ENCODE measurements at places on chromosomes 5 and 9.

DNA sequence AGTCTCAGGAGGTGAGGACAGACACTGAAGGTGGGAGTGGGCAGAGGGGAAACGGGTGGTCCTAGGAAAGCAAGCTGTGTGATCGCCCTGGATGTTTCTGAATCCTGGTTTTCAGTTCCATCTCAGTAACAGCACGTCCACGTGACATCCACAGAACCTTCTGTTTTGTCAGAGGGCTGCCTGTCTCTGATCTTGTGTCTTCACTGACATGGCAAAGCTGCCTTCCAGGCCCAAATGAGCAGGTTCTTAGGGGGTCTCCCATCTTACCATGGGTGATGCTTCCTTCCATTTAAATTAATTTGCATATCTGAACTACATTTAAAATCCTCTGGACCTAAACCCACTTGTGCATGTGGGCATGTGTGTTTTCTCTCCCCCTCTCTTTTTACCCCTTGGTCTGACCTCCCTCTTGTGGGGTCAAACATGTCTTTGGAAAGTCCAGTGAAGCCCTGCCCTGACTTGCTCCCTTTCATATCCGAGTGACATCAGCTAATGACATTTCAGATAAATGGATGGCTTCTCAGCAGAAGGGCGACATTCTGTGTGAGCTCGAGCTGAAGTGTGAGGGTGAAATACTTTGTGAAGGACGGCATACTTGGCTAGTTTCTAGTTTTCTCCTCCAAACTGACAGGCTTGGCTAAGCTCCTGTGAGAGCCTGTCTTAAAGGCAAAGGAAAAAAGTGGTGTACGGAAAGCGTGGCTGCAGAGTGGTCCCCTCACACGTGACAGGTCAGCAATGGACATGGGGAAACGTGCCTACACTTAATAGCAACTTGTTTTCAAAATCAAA lies 204.8 kb upstream of the S1PR3 start:
- no peak for DNase-seq

- DNase-seq: no peak
Observed at GRCh38 chr5:176787676-176788075, 22.7 kb upstream of the UNC5A start.

GRCh38 chr5:160054831-160055230 lies 45.9 kb downstream of the TTC1 start:
- DNase-seq: peak; percentile 61

- peak; percentile 34 for DNase-seq
Observed at GRCh38 chr9:114224247-114224610, 68.9 kb downstream of the COL27A1 start.

DNA sequence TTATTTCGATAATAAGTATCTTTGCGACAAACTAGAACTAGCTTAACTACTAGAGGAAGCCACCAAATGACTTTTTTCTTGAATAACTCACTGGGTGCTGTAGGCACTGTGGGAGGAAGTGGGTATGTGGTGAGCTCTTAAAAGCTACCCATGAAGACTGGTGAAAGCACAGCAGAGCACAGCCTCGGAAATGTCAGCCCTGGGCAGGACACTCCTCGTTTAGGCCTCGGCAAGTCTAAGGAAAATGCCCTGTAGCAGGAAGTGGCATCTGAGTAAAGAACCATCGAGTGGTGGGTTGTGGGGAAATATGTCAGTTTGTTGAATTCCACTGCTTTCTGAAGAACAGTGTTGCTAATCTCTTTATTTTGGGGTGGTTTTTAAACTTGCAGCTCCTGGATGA lies 44.0 kb upstream of the NCS1 start:
- no peak for DNase-seq
